Kidney epithelial cell (primary cell): ENCODE measurements at places on chromosomes 7 and 10. TPM values are rescaled to one million over a fixed set of nuclear protein-coding genes. Genes with fewer than 3 reads are reported as not detected.

VENTX gene
- not detected in 2 replicates for total RNA-seq

PTF1A gene
- total RNA-seq: not detected in 2 replicates

WAPL gene
- 29.6 and 29.7 TPM in 2 replicates for total RNA-seq

PRRT4 gene
- 0.07 TPM in 1 of 2 replicates, not detected in the other for total RNA-seq

GIMAP4 gene
- total RNA-seq: 0.13 TPM in 1 of 2 replicates, not detected in the other
